Fibroblast of the aortic adventitia (primary cell): ENCODE measurements at places on chromosomes 1 and 21. TPM values are rescaled to one million over a fixed set of nuclear protein-coding genes. Genes with fewer than 3 reads are reported as not detected.
A peak's percentile ranks its signal among the peaks of the same experiment; 100 is the strongest.

GRCh38 chr1:14259191-14259757 lies 339.2 kb upstream of the KAZN start:
- DNase-seq: peak; percentile 74

DNA sequence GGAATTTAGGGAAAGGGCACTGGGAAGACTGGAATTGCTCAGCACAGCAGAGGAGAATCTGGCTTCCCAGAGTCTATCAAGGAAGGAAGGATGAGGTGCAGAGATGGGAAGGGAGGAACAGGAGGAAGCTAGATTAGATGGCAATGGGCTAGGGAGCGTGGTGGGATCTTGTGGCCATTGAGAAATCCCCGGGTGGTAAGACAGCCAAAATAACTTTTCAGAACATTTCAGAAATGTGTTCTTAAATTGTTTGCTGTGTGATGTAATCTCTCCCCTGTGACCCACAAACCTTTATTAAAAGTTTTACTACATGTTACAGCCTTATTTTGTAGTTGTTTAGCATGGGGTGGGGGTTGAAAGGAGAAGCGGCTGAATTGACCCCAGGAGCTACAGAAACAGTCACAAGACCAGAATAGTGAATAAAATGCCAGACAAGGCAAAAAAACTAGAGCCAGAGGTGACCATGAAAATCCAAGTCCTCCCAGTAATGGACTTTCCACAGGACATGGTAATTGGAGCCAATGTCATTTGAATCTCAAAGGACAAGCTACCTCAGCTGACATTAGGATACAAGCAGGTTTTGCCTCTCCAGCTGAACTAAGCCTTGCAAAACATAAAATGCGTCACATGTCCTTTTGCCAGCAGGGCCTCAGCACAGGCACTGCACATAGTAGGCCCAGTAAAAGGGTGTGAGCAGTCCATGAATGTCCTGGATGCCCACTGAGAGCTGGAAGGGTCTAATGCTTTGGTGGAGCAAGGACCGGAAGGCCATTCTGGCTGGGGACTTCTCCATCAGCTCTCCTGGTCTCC lies 980 bp upstream of the AHCYL1 start:
- DNase-seq: peak; percentile 60

GRCh38 chr1:186154651-186155050 lies 220.4 kb downstream of the TPR start:
- DNase-seq: no peak

DNA sequence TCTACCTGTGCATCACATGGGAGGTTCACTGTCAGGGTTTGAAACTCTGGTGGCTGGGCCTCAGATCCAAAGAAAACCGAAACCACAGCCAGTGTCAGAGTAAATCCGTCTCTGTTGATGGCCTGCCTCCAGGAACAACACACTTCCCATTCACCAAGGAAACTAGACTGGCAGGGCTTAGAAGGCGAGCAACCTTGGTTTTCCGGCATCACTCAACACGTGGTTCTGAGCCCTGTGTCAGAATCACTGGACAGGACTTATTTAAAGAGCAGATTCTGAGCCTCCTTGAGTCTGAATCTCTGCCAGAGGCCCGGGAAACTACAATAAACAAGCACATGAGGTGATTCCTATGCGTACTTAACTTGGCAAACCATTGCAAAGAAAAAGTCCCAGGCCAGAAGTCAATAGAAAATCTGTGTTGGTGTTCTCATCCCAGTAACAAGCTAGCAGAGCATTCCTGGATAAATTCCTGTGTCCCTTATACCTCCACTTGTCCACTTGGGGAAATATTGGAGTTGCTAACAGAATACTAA lies 70.0 kb downstream of the KCTD3 start:
- DNase-seq: peak; percentile 94

GRCh38 chr1:22025368-22026155 lies 24.1 kb downstream of the CELA3A start:
- peak; percentile 94 for DNase-seq

DNA sequence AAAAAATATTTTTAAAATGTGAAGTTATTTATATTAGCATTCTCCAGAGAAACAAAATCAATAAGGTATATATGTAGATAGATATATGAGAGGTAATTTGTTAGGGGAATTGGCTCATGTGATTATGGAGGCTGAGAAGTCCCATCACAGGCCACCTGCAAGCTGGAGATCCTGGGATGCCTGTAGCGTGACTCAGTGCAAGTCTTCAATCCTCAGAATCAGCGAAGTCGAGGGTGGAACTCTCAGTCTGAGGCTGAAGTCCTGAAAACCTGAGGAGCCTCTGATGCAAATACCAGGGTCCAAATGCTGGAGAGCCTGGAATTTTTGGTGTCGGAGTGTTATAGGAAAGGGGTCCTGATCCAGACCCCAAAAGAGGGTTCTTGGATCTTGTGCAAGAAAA lies 658.5 kb downstream of the USP25 start:
- DNase-seq: no peak

- no peak for DNase-seq
These were observed 5.6 kb downstream of the CTSS start for GRCh38 chr1:150760013-150760412.

GRCh38 chr1:212108981-212109380 lies 73.4 kb downstream of the DTL start:
- no peak for DNase-seq

DNA sequence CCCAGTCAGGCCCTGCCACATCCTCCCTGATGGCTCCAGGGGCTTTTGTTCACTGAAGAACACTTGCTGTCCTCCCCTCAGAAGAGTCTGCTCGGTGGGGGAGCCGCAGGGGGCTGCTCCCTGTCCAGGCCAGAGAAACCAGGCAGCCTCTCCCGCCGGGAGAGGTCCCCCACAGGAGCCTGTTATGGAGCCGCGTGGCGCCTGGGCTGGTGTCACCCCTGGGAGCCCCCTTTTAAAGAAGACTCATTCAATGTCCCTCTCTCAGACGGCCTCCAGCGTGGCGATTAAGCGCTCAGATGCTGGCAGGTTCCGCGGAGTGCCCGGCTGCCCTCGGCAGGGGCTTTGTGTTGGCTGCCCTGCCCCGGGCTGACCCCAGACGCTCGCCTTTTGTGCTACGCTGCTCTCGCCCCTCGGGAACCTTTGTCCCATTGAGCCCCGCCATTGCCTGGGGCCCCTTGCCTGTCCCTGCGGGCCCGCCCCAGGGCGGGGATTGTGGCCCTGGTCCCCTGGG lies 43.1 kb downstream of the SKI start:
- DNase-seq: no peak

DNA sequence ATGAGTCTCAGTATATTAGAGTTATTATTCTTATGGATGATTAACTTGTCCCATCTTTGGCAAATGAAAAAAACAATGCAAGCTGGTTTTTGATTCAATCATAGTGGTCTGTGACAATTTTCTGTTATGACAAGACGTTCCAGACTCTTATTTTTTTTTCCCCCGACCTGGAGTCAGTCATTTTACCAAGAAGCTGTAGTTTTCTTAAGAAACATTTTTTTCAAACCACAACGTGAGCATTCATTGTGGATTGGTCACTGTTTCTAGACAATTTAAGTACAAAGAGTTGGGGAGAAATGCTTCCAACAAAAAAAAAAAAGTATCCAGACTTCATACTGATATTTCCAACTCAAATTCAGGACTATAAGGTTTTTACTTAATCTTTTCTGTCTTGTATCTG lies 8.0 kb upstream of the ANGPTL3 start:
- DNase-seq: peak; percentile 33

GRCh38 chr21:31395791-31396190 lies 51.7 kb upstream of the TIAM1 start:
- no peak for DNase-seq

Gene GPBP1L1
- total RNA-seq: 119 and 143 TPM in 2 replicates

Gene NPPB
- total RNA-seq: not detected in 2 replicates

Gene MTARC2
- total RNA-seq: 2.0 and 12.0 TPM in 2 replicates

Gene CLCA4
- not detected in 2 replicates for total RNA-seq

Gene LAMC1
- 564 and 789 TPM in 2 replicates for total RNA-seq
